ENCODE measurements at places on chromosomes 4 and X.

GRCh38 chrX:77502951-77503525, 55.8 kb downstream of the FGF16 start:
- DNase-seq = no peak

DNA sequence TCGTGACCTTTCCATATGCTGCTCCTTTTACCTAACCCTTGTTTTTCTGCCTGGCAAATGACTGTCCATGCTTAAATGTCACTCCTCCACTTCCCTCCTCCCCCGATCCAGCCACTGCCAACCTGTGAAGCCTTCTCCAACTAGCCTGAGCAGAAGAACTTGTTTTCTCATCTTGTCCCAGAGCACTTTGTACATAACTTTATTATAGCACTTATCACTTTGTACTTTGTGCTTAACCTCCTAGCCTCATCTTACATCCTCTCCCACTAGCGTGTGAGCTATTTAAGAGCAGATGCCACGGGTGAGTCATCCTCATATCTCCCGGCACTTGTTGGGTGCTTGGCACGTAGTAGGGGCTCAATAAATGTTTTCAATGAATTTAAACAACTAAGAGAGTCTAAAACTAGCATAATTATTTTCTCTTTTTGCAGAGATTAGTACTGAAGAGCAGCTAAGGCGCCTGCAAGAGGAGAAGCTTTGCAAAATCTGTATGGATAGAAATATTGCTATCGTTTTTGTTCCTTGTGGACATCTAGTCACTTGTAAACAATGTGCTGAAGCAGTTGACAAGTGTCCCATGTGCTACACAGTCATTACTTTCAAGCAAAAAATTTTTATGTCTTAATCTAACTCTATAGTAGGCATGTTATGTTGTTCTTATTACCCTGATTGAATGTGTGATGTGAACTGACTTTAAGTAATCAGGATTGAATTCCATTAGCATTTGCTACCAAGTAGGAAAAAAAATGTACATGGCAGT, 46.9 kb downstream of the XIAP start:
- DNase-seq = no peak

GRCh38 chr4:108292229-108292628, 123.5 kb upstream of the LEF1 start:
- DNase-seq = no peak

- DNase-seq = no peak
Observed at GRCh38 chr4:127759893-127760292, 22.2 kb upstream of the HSPA4L start.

DNA sequence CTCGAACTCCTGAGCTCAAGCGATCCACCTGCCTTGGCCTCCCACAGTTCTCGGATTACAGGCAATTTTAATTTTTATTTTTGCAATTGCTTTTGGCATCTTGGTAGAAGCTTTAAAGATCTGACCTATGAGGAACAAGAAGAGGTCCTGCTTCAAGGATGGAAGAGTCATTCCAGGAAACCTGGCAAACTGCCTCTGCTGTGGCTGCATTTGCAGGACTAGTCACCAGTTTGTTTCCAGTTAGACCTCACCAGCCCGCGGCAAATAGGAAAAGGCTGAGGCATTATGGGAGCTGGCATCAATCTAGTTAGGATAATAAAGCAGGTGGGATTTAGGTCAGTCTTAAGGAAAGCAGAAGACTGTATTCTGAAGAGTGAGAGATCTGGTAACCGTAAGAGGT, 51.9 kb upstream of the LAS1L start:
- DNase-seq = no peak

GRCh38 chrX:51894697-51895336, 1.4 kb downstream of the MAGED1 start:
- peak; percentile 7 for DNase-seq

DNA sequence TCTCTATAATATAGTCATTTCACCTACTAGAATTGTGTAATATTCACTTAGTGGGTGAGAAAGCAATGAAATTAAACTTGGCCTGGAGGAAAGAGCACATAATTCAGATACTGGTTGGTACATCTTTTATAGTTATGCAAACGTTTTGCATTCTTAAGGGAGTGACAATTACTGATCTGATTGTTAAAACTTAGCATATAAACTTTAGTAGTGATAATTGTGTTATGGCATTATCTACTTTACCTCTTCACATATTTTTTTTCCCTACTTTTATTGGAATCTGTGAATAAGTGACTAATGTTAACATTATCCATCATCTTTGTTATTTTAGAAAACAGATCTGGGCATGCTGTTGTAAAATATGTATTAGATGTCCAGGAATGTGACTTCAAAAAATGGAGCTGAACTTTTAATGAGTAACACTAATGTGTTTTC, 217.4 kb upstream of the GIMD1 start:
- no peak for DNase-seq

- DNase-seq = no peak
Observed at GRCh38 chr4:30924495-30924894, 204.3 kb downstream of the PCDH7 start.

DNA sequence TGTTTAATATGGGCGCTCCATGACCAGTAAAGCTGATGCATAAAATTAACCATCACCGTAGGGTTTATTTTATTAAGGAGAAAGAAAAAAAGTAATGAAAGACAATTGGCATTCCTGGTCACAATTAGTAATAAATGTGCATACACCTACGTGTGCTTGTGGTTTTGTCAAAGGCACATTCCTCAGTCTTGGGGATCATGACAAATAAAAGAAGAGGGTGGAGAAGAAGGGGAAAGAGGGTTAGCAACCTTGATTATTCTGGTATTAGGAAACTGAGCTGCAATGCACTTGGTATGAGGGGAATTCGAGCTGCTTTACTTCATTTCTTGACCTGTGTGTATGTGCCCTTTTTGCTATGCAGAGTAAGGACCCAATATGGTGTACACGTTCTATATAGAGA, 1798.3 kb upstream of the PCDH7 start:
- DNase-seq = no peak

DNA sequence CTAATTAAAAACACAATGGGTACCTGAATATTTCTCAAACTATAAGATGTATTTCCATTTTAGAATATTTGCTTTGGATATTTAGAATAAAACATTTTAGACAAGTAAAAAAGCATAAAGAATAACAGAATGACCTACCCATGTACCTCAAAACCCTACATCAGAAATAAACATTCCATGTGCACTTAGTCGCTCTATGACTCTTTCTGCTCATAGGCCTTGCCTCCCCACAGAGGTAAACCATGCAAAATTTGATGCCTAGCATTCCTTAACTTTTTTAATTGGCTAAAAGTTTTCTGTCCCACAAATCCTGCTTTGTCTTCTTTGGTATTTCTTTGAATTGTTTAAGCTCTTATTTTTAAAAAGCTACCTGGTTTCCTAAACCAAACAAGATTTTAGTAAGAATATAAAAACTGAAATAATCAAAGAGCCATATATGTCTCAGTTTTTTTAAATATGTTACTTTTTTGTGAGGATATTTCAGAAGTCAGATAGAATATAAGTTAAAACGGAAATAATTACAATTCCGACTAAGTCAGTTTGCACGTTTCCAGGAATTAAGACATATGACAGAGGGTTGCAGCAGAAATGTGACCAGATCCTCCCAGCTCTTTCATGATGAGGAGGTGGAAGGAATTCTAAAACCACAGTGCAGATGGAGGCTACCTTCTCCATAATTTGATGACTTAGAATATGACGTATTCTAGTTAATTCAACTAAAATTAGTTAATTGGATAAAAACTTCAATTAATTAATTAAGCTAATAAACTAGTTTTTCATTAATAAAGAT, 102.5 kb downstream of the FIP1L1 start:
- DNase-seq = no peak

GRCh38 chr4:98283219-98284189, 22.3 kb downstream of the RAP1GDS1 start:
- no peak for DNase-seq

DNA sequence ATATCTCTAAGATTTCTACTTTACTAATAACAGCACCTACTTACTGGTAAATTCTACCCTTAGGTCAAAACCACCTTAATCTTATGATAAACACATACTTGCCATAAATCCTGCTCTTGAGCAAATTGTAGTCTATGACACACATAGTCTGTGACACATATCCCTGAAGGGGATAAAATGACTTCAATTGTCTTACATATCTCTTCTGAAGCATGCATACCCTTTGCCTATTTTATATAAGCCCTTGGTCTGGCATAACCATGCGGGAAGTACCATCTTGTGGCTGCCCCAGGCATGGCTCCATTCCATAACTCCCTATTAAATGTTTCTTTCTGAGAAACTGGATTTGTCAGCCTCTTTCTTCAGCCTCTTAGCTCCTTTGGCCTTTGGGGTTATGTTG, 248.9 kb downstream of the SLC7A11 start:
- no peak for DNase-seq

DNA sequence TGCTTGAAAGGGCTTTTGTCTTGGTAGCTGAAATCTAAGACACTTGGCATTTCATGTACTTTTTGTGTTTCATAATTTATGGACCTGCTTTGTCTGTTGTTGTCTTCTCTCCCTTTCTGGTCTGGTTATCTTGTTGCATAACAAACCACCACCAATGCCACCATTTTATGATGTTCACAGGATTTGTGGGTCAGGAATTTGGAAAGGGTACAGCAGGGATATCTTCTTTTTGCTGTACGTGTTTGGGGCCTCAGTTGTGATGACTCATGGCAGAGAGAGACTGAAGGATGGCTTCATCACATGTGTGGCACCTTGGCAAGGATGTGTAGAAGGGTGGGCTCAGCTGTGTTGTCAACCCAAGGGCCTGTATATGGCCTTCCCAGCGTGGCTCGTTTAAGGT, 35.2 kb downstream of the KDM6A start:
- DNase-seq = no peak

DNA sequence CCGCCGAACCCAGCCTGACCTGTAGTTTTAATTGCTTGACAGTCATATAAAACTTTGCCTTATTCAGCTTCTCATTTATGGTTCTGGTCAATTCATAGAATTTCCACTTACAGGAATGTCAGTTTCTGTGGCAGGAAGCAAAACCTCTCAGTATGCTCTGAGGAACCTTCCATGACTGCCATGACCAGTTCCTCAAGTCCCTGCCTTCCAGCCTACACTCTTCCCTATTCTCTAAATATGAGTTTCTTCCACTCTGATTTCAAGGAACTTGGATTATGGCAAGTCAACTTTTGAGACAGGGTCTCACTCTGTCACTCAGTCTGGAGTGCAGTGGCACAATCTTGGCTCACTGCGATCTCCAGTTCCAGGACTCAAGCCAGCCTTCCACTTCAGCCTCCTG, 26.0 kb upstream of the NSUN7 start:
- no peak for DNase-seq

DNA sequence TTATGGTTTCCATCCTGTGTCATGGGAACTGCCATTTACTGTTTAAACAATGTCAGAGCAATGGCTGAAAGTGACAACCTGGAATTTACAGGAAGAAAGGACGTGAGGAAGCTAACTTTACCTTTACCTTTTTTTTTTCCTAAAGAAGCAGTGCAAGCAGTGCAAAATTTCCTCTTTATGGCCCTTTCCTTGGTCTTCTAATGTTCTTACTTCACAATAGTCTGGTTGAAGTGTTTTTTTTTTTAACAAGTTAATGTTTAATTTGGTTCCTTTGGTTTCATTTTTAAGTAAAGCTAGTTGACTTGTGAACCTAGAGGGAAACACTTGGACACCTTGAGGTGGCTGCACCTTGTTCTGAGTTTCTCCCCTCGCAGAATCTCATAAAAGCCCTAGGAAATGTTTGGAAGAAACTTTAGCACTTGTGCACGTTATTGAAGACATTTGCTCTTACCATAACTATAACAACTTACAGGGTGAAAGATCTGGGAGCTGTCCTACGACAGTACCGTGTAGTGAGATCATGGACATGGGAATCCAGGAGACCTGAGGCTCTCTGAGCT, 1.8 kb downstream of the SGMS2 start:
- DNase-seq = no peak

DNA sequence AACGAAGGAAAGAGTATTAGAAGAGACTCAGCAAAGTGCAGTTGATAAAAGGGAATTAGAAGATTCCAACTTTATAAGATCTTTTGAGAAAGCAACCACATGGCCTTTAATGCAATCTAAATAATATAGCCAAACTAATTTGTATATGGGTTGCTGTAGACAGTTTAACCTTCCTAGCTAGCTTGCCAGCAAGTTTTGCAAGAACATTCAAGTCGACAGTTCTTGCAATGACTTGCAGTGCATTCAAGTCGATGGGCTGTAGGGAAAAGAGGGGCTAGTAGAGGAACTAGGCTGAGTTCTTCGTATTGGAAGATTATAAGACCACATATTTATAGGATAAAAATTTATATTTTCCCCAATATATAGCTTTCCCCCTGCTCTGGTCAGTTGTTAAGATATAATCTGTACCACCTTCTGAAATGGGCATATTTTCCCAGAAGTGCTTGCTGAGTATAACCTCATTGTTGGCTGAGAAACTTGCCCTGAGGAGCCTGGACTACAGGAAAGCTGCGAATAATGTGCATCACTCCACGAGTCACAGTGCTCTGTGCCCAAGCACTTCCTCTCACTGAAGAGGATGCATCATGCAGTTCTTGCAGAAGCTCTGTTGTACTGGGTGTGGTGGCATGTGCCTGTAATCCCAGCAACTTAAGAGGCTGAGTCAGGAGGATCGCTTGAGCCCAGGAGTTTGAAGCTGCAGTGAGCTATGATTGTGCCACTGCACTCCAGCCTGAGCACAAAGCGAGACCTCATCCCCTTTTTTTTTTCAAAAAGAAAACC, 56.7 kb downstream of the DOCK11 start:
- DNase-seq = no peak

DNA sequence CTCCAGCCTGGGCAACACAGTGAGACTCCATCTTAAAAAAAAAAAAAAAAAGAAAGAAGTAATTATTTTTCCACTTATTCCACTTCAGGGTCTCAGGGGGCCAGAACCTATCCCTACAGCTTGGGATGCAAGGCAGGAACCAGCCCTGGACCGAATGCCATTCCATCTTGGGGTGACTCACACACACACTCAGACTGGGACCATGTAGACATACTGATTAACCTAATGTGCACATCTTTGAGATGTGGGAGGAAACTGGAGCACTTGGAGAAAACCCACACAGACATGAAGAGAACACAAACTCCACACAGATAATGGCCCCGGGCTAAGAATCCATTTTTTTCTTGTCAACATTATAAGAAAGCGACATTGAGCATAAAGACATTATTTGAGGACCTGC, 132.5 kb downstream of the PTTG2 start:
- DNase-seq = no peak

DNA sequence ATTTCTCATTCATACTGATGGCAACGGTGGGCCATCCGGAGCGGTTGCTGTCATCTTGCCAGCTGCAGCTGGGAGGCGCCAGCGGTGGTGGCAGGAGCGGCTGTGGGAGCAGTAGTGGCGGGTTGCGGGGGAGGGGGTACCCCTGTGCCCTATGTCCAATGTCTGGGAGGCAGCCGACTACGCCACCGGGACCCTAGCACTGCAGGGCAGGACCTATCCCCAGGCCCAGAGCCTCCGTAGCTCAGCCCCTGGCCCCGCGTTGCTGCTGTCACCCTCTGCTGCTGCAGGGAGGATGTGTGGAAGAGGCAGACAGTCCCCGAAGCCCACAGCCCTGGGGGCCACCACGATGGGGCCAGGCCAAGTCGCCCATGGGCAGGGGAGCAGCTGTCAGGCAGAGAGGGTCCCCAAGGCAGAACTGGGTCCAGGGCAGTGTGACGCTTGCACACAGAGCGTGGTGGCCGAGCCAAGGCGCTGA, 10.0 kb upstream of the SPP1 start:
- no peak for DNase-seq
